ENCODE measurements at places on chromosomes 13 and 19.

GRCh38 chr13:21696865-21697448 lies 26.1 kb downstream of the FGF9 start:
- DNase-seq: no peak

DNA sequence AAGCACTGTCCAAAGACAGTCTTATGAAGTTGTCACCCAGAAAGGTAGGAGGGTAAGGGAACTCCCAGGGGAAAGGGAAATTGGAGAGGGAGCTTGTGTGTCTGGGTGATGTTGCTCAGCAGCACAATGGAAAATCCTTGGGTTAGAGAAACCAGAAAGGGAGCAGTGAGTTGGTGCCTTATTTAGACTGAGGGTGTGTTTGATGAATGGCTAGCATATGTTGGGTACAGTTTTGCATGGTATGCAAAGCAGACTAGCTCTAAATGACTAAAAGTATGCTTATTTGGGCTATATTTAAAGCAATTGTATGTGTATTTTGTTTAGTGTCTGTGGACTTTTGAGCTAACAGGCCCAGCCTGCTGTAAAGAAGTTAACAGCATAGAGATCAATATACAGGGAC lies 2884.6 kb upstream of the PCDH20 start:
- DNase-seq: no peak

DNA sequence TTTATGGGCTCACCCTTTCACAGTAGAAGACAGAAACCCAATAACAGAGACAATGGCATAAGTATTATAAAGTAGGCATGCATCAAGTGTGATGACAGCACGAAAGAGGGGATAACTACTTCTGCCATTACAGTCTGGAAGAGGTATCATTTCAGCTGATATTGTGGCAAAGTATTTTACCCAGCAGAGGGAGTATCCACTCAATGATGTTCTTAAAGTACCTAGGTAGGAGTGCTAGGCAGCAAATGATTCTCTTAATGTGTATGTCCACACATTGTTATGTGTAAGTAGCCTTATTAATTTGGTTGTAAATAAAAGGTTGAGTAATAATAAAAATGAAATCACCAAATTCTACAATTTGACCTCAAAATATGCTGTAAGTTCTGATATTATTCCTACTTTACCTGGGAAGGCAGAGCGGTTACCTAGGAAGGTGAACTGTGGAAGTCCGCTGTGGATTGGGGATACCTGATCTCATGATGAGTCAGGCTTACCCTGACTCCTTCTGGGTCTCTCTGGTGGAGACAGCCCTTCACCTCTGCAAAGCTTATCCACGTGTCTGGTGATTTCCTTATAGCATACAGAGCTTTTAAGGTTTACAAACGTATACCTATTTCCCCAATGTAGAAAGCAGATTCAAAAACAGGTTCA lies 4.1 kb upstream of the UBAC2 start:
- DNase-seq: no peak

- no peak for DNase-seq
Observed at GRCh38 chr19:6699935-6700334, 20.5 kb downstream of the C3 start.

DNA sequence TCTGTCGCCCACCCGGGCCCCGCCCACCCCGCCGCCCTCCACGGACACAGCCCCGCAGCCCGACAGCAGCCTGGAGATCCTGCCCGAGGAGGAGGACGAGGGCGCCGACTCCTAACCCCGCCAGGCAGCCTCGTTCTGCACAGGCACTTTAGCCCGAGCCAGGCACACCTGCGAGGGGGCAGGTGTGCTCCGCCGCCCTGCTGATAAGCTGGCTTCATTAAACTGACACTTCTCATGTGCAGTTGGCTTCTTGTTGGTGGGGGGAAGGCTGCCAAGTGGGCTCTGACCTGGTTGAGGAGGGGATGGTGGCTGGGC lies 8.2 kb downstream of the IL4I1 start:
- DNase-seq: no peak

DNA sequence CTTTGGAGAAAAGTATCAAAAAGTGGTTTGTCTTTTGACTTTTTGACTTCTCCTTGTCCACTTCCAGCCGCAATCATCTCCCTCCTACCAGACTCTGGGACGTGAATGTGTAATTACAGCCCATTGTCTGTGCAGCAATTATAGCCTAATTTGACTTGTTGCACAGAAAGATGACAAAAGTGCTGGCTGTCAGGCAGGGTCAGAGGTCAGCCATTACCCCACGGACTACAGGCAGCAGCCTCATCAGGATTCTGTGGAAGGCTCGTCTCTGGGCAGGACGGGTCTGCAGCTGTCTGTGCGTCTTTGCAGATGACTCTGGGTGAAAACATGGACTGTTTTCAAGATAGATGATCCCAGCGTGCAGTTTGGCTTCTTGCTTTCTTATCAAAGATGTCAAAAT lies 102.2 kb upstream of the EDNRB start:
- DNase-seq: no peak

- no peak for DNase-seq
Observed at GRCh38 chr13:22372261-22372660, 701.4 kb downstream of the FGF9 start.

DNA sequence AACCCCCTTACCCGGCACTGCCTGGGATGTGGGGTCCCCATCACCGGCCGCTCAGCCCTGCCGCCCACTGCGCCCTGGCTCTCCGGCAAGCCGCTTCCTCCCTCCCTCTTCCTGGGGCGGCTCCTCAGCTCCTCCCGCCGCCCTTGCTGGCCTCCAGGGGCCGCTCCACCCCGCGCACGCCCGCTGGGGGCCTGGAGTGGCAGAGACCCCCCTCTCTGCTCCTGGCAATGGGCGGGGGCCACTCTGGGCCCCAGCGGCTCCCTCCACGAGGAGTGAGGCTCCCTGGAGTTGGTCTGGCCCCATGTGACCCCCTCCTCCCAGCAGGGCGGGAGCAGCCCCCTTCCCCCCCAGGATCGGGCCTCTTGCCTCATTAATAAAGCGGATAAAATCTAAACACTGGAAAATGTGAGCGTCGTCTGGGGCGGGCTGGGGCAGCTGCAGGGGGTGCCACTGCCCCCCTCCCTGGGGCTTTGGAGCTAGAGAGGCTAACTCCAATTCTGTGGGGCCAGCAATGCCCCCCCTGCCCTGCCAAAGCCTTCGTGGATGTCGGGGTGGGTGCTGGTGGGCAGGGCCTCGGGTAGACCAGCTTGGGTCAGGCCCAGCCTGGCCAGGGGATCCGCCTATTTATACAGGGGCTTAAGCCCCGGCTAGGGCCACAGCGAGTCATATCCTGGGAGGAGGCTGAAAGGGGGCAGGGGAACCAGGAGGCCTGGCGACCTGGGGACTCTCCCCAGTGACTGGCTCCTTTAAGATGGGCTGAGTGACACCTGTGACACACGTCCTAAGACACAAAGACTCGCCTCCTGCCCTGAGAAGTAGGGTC lies at the start of gene PTGER1:
PTGER1 (minus strand) TSS at position 104 of the 823 bp plus-strand sequence. CDS start 1,034 bp downstream, outside the sequence.
- DNase-seq: no peak
